Cerebellar nuclear complex (tissue), 1 donor: ENCODE measurements at places on chromosomes 2 and 18.

DNA sequence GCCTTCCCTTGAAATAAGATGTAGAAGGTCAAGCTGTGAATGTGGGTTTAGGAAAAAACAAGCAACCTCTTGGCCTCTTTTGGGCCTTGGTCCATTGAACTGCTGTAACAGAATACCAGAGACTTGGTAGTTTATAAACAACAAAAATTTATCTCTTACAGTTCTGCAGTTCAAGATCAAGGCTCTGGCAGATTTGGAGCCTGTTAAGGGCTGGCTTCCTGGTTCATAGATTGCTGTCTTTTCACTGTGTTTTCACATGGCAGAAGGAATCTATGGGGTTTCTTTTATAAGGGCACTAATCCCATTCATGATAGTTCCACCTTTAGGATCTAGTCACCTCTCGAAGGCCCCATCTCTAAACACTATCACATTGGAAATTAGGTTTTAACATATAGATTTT lies 20.2 kb upstream of the STK17B start:
- no peak for DNase-seq

GRCh38 chr18:2414235-2414634 lies 157.1 kb downstream of the METTL4 start:
- DNase-seq, result no peak

DNA sequence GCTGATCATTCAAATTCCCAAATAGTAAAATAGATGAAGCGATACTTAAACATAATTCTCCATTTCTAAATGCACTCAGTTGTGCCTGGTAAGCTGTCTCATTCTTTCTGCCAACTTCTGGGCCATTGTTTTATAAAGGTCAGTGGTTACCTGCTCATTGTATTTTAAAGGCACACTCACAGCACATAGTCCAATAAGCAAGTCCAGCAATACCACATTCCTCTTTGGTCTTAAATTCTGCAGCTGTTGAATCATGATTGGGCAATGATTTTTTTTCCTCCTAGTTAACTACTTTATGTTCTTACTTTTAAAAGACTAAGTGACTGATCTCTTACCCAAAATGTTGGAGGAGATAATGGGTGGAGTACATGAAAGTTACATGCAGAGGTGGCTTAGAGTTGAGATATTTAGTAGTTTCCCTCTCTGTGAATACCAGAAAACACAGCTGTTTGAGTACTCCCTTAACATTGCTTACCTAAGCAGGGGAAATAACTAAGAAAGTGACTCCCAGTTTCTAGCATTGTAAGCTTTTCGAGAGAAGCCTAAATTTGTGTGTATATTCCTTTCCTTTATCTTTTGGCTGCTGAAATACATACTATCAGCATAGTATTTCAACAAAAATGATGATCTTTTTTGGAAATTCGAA lies 220.7 kb downstream of the CAMKMT start:
- no peak for DNase-seq

DNA sequence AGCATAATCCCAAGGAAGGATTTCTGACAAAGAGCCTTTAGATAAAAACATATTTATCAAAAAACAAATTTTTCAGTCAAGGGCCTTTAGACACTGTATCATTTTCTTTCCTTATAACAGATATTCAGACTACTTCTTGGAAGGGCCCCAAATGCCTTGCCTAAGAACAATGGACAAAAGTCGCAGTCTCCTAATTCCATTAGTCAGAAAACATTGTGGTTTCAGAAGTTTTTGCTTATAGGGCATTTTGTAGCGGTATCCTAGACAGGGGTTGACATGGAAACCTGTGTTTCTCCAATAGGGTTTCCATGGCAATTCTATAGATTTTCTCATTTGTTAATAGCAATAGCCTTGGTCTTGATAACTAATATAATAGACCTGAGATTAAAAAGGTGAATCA lies 36.7 kb upstream of the AGPS start:
- DNase-seq, result no peak

DNA sequence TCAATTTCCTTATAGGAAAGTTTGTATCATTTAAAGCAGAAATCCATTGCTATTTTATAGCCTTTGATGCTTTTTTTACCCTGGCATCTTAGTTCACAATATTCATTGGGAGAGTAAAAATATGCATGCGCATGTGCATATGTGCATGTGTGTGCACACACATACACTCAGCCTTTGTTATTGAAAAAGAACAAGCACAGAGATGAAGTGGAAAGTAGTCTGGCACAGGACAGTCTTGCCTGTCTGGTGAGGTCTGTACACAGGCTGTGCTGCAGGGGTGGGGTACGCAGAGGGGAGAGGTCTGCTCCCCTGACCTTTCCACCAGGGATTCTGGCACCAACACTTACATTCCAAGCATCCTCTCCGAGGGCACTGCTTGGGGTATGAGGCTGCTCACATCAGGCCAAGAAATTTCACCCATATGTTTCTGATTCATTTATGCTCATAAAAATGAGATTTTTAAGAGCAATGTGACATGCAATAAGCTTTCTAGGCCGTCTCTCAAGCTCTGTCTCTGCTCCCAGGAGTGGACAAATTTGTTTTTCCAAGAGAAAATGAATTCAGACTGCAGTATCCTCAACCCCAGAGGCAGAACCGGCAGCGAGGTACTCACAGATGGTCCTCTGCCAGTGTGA lies 237.2 kb downstream of the INSIG2 start:
- DNase-seq, result no peak

DNA sequence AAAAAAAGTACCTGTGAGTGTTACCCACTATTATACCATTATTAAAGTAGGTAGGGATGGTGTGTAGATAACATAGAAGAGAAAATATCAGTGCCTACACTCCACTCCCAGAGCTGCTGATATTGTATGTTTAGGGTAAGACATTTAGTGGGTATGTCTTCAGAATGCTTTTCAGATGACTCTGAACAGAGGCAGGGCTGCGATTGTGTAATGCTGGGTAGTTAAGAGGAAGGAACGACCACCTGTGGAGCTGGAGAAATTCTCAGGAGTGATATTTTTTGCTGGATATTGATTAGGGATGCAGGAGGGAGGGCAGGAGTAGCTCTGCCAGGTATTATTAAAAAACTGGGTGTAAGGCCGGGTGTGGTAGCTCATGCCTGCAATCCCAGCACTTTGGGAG lies 2.8 kb downstream of the CNOT11 start:
- no peak for DNase-seq
